Fibroblast of skin of scalp (primary cell): ENCODE measurements at places on chromosomes 13 and 19.

DNA sequence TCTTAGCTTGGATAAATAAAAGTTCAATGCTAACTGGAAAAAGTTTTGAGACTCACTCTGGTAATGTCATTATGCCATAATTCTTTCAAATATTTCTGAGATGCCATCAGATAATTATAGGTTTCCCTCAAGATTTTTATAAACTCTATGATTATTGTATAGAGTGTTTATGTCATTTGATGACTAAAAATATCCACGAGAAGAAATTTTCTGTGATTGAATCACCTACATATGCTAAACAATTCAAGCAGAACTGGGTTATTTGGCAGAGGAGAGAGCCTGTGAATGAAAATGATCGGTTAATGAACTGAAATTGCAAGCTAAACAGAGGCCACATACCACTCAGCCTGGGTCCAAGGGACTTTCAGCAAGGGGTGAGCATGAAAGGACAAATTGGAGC, 92.6 kb upstream of the TSC22D1 start:
- peak; percentile 84 for DNase-seq

GRCh38 chr19:2274931-2275535, 6.9 kb downstream of the PEAK3 start:
- peak; percentile 75 for DNase-seq

DNA sequence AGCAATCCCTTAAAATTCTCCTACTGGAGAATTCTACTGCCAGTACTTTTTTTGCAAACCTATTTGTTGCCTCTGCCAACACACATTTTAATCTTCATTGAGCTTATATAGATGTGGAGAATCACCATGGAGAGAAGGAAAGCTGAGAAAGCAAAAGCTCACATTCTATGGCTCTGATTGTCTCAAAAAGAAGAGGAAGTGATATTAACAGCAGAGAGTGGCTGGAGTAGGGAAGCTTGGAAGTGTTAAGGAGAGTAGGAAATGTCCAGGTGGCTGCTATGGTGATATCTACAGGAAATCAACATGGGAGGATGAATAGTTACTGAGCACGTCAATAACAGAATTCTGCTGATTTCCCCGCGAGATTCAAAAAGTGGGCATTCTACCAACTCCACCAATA, 78.8 kb upstream of the TDRD3 start:
- no peak for DNase-seq

- DNase-seq, result no peak
Measured at GRCh38 chr13:70203661-70204229, 95.5 kb upstream of the KLHL1 start.

DNA sequence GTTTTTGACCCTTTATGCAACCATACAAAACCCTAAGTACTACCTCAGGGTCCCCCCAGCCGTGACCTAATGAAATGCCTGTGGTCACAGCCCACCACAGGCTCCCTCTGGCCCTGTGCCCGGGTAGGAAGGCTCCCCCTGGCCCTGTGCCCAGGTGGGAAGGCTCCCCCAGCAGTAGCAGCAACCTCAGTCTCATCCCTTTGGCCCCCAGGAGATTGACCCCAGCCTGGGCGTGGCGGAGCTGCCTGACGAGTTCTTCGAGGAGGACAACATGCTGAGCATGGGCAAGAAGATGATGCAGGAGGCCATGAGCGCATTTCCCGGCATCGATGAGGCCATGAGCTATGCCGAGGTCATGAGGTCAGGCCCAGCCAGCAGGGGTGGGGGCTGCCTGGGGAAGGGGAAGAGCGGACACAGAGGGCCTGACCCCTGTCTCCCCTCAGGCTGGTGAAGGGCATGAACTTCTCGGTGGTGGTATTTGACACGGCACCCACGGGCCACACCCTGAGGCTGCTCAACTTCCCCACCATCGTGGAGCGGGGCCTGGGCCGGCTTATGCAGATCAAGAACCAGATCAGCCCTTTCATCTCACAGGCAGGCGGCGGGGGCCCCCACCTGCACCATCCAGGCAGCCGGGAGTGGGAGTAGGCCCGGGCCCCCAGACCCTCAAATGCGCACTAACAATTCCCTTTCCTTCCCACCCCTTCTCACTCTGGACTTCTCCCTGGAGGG, 6.3 kb upstream of the BEST2 start:
- DNase-seq, result peak; percentile 42

- peak; percentile 34 for DNase-seq
Measured at GRCh38 chr19:47390533-47391488, 28.5 kb downstream of the MEIS3 start.

- peak; percentile 2 for DNase-seq
Measured at GRCh38 chr19:41563854-41564514, 12.0 kb upstream of the CEACAM21 start.

DNA sequence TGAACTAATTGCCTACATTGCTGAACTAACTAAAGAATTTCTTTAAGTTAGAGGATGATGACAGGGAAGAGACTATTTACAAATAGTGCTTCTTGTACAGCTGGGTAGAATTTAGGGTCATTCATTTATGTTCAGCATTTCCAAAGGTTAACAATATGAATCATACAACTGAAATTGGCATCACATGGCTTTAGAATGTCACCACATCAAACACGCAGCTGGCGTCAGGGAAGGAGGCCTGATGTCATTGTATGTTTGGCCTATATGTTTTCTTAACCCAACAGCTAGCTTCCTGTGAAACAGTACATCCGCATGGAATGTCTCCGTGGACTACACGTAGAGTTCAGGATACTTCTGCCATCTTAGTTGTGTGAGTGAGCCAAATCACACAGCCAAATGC, 99.0 kb upstream of the TNFSF11 start:
- DNase-seq, result peak; percentile 28

GRCh38 chr13:48579165-48579918, 46.5 kb upstream of the RCBTB2 start:
- DNase-seq, result no peak

- no peak for DNase-seq
Measured at GRCh38 chr13:66518068-66518467, 712.1 kb downstream of the PCDH9 start.

- DNase-seq, result peak; percentile 82
Measured at GRCh38 chr19:58009666-58010301, 7.2 kb upstream of the ZNF606 start.

DNA sequence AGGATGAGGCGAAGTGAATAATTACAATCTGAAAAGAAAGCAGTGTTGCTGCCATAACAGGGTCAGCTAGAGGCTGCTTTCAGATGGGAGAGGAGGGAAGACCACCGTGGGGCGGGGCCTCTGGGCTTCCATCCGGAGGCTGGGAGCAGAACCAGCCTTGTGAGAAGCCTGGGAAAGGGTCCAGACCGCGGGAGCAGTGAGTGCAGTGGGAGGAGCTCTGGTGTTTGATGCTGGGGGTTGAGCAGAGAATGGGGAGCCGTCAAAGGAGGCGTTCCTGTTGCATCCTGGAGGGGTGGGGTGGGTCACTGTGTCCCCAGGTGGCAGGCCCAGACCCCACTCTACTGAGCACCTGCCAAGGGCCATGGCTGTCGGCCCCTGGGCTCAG, 18.1 kb downstream of the NKPD1 start:
- no peak for DNase-seq

- DNase-seq, result no peak
Measured at GRCh38 chr19:35432911-35433310, 15.1 kb upstream of the FFAR2 start.

GRCh38 chr19:1379961-1380489, 3.7 kb upstream of the NDUFS7 start:
- no peak for DNase-seq

GRCh38 chr19:50657712-50658440, 8.6 kb downstream of the C19orf81 start:
- peak; percentile 98 for DNase-seq

DNA sequence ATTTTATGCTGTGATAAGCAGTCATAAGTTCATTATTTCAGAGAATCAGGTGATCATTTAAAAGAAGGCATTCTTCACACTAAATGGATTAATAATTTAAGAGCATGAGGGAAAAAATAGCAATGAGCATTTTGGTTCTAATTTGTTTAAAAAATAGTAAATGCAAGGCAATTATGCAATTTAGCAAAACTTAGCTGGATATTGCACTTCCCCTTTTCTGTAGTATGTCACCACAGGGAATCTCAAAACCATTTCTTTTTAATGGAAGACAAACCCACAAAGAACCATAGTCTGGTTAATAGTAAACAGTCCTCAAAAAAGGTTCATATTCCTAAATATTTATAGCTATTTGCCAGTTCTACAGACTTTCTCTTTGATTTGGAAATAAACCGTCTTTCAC, 30.2 kb downstream of the COG6 start:
- no peak for DNase-seq

- DNase-seq, result no peak
Measured at GRCh38 chr19:44767295-44768180, 10.2 kb upstream of the CBLC start.

DNA sequence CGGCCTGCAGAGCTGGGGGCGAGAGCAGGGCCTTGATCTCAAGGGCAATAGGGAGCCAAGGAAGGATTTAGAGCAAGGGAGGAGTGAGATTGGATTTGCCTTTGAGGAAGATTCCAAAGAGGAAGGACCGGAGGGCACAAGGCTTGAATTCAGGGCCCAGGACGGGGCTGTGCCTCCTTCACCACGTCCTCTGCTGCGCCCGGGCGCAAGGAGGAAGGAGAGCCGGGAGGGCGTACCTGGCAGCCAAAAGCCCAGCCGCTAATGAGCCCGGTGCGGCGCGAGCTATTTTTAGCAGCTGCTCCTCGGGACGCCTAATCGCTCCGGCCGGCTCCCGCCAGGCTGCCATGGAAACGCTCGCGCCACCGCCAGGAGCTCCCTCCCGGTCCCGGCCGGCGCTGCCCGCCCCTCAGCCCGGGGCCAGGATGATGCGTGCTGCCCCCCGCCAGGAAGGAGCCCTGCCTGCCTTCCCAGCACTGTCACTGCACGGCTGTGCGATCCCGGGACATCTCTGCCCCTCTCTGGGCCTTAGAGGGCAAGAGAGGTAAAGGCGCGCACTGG, 31.3 kb downstream of the TINCR start:
- DNase-seq, result peak; percentile 60

GRCh38 chr13:111575276-111575675, 254.8 kb downstream of the TEX29 start:
- DNase-seq, result no peak

- peak; percentile 55 for DNase-seq
Measured at GRCh38 chr19:31285744-31286143, 63.5 kb downstream of the TSHZ3 start.

GRCh38 chr19:49677901-49678674, 1.0 kb downstream of the PRMT1 start:
- DNase-seq, result peak; percentile 76

GRCh38 chr19:21617740-21618339, 112.4 kb downstream of the ZNF429 start:
- no peak for DNase-seq

DNA sequence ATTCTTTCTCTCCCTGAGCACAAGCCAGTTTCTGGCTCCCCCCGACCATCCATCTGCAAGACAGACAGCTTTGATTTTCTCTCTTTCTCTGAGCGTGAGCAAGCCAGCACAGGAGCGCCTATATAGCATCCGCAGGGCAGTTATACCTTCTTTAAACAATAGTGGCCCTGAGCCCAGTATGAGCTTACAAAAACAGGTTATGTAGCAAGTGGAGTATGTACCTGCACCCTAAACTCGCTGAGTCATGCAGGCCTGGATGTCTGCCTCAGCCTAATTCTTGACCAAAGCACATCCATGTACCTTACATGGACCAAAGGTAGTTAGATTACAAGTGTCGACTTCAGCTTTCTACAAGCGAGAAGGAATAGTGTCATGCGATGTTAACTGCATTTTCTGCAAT, 61.7 kb downstream of the RAP2A start:
- DNase-seq, result no peak

- DNase-seq, result no peak
Measured at GRCh38 chr13:90184355-90184754, 1163.1 kb upstream of the MIR17HG start.

- DNase-seq, result peak; percentile 34
Measured at GRCh38 chr13:45472171-45472705, 7.5 kb downstream of the COG3 start.

DNA sequence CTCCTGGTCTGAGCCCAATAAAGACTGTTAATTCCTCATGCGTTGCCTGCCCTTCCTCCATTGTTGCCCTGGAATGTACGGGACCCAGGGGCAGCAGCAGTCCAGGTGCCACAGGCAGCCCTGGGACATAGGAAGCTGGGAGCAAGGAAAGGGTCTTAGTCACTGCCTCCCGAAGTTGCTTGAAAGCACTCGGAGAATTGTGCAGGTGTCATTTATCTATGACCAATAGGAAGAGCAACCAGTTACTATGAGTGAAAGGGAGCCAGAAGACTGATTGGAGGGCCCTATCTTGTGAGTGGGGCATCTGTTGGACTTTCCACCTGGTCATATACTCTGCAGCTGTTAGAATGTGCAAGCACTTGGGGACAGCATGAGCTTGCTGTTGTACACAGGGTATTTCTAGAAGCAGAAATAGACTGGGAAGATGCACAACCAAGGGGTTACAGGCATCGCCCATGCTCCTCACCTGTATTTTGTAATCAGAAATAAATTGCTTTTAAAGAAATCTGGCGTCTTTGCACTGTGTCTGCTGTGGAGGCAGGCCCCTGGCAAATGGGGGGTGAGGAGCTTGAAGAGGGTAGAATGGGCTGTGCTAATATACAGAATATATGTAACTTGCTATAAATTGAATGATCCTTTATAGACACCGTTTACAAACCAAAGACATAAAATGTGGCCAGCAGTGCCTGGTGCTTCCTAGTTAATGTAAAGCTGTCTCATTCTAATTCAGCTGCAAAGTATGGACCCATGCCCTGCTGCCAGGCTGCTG, 4.2 kb upstream of the RPS11 start:
- DNase-seq, result no peak

DNA sequence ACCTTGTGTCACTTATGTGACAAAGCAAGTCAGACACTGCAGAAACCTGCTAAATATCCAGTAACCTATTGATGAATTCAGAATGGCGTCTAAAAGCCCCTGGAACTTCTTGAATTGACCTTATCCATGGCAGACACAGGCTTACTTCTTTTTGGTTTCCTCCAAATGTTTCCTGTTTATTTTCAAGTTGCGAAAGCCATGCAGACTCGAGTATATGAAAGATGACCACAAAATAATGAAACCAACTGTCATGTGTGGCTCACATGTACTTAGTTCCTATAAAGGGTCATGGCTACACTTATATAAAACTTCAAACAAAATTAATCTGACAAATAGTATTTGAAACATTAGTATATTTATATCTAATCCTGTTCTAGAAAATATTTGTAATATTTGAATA, 113.1 kb upstream of the FNDC3A start:
- DNase-seq, result no peak

DNA sequence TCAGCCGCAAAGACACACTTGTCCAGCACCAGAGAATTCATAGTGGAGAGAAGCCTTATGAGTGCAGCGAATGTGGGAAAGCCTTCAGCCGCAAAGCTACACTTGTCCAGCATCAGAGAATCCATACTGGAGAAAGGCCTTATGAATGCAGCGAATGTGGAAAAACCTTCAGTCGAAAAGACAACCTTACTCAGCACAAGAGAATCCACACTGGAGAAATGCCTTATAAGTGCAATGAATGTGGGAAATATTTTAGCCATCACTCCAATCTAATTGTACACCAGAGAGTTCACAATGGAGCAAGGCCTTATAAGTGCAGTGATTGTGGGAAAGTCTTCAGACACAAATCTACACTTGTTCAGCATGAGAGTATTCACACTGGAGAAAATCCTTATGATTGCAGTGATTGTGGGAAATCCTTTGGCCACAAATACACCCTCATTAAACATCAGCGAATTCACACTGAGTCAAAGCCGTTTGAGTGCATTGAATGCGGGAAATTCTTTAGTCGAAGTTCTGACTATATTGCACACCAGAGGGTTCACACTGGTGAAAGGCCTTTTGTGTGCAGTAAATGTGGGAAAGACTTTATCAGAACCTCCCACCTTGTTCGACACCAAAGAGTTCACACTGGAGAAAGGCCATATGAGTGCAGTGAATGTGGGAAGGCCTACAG, 6.8 kb downstream of the ZNF134 start:
- DNase-seq, result no peak
